ENCODE measurements at places on chromosomes 12 and 14.

DNA sequence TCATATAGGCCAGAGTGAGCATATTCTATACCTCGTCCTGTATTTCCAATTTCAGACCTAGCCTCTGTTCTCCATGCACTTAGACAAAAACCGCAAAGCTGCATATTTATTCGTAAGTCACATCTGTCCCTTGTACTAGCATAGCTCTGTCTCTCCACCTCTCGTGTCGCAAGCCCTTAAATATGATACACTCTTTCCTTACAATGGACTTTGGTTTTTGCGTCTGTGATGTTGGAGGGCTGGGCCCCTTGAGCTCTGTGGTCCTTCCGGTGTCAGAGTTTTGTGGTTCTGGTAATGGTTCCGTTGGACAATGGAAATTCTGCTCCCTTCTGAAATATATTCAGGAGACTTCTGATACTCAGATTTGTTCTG is 11.3 kb downstream of the PRKCH start:
- no peak for DNase-seq

GRCh38 chr12:83157604-83158003 is 470.9 kb downstream of the TMTC2 start:
- DNase-seq = no peak

DNA sequence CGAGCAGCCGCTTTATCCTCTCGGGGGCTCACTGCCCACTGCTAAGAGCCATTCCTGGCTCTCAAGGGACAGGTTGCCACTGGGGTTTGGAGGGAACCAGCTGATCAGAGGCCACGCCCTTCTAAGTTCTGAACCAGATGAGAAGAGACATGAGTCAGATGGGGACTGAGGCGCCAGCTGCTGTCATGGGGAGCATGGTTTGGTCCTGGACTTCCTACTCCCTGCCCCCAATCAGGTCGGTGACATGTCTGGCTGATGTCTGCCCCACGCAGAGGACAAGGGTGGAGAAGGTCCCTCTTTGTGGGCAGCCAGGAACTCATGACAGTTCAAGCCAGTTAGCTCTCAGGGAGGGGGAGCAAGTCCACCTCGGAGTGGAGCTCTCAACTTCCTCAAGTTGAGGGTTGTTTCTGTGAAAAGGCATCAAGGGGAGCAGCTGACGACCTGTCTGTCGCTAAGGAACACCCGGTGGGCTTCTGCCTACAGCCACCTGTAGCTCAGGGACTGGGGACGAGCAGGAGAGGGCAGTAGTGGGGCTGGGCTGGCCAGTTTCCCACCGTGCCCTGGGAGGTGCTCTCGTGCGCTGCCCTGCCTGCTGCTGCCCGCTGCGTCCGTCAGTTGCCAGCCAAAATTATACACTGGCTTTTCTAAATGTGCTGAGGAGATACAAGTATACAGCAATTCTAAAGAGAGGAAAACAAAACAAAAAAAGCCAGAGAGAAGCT is 20.5 kb downstream of the PSMC1 start:
- DNase-seq = peak; percentile 15

- DNase-seq = no peak
These were observed 68.7 kb downstream of the FOXN4 start for GRCh38 chr12:109240365-109240764.

GRCh38 chr12:13023811-13024530 is 20.2 kb upstream of the FAM234B start:
- DNase-seq = peak; percentile 61

- no peak for DNase-seq
These were observed 5.7 kb downstream of the MAP3K9 start for GRCh38 chr14:70803321-70804310.

DNA sequence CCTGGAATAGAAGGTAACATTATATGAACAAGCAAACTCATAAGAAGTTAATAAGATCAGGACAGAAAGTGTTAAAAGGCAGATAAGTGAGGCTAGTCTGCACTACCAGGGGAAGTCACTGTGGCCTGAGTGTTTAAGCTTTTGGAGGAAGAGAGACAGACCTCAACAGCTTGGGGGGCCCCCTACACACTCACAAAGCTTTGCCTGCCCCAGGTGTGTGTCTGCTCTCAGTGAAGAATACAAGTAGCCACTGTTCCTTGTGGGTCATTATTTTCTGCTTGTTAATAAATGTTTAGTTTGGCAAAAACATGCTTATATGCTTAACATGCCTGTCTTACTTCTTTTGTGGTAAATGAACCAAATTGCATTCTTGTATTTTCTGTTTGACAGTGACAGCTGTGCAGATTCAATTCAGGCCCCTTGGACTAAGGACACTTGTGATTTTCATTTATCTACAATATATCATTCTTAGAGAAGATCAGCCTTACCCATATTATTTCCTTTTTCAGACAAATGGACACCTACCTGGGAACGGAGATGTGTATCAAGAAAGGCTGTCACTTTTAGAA is 50.7 kb upstream of the C12orf71 start:
- DNase-seq = no peak

DNA sequence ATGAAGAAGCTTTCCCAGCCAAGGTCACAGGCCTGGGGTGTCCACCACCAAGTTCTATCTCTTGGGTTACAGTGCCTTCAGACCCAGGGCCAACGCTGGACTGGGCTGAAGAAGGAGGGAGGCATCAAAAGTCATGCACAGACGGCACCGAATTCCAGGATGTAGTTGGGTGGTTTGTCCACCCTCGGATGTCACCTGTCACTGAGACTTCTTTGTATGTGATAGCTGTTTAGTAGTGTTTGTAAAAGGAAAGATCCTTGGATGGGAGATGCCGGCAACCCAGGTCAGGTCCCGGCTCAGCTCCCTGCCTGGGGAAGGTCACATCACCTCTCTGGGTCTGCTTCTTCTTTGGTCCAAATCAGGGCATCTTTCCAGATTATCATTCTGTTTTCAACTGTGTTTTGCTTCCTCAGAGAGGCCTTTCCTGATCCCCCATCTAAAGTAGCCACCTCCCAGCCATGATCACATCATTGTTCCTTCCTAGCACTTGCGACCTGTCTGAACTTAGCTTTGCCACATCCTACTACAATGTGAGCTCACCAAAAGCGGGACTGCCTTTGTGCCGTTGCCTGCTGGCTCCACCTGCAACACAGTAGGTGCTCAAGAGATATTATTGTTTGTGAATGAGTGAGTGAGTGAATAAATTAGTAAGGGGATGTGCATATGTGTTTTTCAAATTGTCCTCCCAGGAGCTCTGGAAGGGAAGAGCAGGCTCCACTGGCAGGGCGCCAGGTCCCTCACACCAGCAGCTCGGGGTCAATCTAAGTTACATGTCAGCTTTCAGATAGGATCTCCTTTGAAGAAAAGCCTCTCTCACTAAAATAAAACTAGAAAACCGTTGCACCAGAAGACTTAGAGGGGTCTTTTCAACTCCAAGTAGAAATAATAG is 2.1 kb downstream of the TSPAN11 start:
- DNase-seq = no peak

GRCh38 chr12:45745861-45746277 is 16.4 kb downstream of the ARID2 start:
- DNase-seq = peak; percentile 58

- DNase-seq = peak; percentile 21
These were observed 35.0 kb downstream of the PIK3C2G start for GRCh38 chr12:18296201-18296908.

DNA sequence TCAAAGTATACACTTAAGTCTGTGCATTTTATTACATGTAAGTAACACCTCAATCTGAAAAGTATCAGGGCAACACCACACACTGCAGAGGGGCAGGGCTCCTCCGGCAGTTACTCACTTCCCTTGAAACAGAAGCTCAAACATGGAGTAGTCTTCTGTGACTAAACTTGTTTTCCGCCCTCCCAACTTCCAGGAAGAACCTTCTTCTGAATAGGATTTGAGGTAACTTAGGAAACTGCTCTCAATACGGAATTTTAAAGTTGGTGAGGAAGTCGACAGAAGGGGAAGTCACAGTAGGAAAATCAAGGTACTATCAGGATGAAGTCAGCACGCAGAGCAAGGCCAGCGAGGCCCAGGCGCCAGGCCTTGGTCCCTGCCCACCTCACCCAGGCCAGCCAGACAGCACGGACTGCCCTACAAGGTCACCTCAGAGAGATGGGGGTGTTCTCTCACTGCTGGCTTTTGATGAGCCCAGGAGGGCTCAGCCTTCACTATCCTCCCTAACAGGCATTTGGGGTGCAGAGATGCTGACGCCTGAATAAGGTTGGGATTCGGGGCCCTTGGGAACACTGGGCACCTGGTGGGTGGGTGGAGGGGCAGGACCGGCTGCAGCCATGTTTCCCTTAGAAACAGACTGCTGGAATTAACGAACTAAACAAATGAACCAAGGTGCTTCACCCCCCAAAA is 5.8 kb downstream of the ANKRD9 start:
- no peak for DNase-seq

DNA sequence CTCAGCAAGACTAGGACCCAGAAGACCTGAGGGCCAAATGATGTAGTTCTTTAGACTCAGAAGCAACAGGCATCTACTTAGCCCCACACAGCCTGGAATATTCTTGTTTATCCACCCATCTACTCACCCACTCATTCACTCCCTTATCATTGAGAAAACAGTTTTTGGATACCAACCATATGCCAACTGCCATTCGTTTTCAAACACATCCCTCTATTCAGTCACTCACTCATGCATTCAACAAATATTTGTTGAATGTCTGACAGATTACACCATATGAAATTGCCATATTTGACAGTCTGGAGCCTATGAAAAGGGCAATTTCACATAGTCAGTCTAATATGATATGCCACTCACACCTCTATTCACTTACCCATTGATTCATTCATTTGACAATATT is 103.2 kb downstream of the NT5DC3 start:
- DNase-seq = no peak

GRCh38 chr12:84760091-84760865 is 152.3 kb downstream of the SLC6A15 start:
- DNase-seq = no peak

DNA sequence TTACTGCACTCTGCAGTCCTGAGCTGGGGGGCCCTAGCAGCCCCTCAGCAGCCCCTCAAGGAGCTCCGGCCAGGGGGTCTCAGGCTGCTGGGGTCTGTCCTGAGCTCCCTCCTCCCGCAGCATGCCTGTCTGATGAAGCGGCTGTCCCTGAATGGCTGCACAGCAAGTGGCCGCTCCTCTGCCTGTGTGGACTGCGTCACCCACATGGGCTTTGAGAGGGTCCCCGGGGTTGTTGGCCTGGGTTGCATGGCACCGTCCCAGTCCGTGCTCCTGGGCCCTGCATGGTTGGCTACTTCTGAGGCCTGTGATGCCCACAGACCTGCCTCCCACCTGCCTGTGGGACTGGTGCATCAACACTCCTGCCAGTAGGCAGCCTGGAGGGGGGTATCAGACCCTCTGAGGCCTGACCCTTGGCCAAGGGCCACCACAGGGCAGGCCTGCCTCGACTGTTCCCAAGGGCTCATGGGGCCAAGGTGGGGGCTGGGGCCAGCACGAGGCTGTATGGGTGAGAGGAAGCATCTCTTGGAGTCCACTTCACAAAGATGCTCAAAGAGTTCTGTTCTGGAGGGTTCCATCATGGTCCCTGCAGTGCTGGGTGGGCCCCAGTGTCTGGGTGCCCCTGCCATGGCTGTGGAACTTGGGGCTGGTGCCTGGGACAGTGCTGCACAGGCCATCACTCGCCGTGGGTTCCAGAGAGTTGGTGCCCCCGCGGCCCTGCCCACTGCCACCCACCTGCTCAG is 12.2 kb downstream of the CEP170B start:
- no peak for DNase-seq

- DNase-seq = peak; percentile 11
These were observed 122.8 kb downstream of the C12orf75 start for GRCh38 chr12:105453316-105453715.

GRCh38 chr12:27434673-27435565 is 11.6 kb upstream of the SMCO2 start:
- peak; percentile 10 for DNase-seq

DNA sequence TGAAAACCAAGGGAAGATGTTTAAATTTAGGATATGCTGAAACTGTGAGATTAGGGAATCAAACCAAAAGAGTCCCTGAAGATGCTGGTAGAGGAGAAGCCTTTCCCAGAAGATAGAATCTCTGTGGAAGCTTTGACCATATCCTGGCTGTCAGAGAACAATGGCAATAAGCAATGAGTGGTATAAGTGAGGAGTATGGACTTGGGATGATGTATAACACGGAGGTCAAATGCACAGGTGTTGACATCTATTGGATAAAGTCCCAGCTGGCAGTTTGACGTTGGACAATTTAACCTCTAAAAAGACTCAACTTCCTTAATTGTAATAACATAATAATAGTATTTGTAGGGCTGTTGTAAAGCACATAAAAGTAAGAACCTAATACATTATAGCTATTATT is 30.1 kb upstream of the CLEC14A start:
- no peak for DNase-seq

DNA sequence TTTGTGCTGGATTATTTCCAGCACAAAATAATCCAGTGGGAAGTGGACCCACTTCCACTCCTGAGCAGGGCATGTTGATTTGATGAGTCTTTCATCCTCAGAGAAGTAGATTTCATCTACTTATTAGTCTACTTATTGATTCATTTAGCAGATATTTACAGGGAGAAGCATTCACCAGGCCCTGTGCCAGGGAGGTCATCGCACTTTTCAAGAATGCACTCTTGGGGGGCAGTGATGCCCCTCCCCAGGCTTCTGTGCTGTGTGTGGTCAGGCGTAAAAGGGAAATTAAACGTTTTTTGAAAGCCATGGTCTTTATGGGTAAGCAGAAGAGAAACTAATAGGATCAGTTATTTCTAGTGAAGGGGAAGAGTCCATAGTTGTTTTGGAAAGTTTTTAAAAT is 610.7 kb upstream of the TMEM132C start:
- DNase-seq = no peak

GRCh38 chr14:54754623-54755386 is 147.8 kb downstream of the GCH1 start:
- DNase-seq = no peak

DNA sequence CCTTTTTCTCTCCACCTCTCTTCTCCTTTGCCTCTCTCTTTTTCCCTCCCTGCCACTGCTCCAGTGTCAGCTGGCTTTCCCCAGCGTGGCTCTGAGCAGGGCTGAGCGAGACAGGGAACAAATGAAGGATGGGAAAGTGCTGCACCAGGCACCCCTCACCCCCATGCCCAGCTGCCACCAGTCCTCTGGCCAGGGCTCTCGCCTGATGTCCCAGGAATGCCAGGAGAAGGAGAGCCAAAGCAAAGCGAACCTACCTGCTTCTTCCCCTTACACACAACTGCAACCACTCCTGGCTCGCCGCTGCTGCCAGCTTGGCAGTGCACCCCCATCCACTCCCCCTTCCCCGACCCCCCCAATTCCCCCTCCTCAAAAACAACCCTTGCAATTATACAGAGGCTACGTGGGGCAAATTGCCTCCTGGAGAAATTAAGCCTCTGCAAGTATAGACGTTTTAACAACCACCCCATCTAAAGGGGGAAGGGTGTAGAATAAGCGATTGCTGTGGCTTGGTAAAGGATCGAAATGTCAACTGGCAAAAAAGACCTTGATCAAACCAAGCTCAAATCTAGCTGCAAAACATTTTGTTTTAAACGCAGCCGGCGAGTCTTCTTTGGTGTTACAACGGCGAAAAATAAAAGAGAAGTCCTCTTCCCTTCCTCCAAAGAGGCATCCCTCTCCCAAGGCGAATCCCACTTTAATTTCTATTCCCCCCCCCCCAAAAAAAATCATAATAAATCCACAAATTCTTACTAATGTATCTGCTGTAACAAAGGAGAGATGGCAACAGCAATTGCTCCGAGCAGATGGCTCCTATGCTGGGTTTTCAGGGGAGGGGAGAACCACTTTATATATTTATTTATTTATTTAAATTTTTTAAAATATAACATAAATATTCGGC is 2.9 kb downstream of the BCL11B start:
- DNase-seq = no peak

Measured in HCEC 1CT (cell line).